Central memory CD4-positive, alpha-beta T cell (primary cell): ENCODE measurements at places on chromosomes 2 and 18.

- DNase-seq = no peak
Measured at GRCh38 chr2:9247786-9248185, 41.2 kb downstream of the ASAP2 start.

GRCh38 chr2:204226305-204226880 lies 289.8 kb downstream of the ICOS start:
- DNase-seq = no peak

- DNase-seq = peak; percentile 53
Measured at GRCh38 chr2:42086500-42086953, 38.7 kb downstream of the PKDCC start.

DNA sequence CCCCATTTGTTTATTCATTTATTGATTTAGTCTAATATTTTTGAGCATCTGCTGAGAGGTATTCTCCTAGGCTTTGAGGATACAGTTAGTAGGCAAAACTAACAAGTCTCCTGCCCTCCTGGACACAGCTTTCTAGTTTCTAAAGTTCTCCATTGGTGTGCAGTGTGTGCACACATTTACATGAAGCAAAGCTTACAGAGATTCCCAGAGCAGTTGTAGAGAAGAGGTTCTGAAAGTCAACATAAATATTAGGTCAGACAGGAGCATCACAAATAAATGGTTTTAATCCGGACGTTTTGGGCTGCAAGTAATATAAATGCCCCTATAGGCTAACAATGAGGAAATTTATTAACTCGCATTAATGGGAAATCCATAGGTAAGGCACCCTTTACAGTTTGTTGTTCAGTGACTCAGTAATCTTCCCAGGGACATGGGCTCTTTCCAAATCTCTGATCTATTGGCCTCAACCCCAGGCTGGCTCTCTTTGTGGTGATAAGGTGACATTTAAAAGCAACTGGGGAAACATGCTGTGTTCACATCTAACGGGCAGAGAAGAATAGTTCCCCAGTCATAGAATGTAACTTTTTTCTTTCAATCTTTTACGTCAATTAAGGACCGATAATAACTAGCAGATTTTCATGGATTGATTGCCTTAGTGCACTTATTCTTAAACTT lies 407.2 kb downstream of the PTPRM start:
- DNase-seq = no peak

DNA sequence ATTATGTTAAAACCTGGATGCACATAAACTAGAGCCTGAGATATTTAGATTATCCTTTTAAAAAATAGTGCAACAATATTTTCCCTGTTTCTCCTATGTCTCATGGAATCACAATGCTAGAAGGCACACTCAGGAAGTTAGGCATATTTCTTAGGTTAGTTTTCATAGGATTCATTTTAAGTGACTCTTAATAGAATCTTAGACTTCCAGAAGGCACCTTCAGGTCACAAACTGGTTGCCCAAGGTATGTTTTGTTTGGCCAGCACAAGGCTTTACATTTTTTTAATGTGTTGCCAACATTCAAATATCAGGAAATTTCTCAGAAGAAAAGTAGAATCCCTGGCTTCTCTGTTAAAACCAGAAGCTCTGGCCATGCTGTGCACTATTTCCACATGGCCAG lies 129.3 kb downstream of the LNPK start:
- DNase-seq = no peak

DNA sequence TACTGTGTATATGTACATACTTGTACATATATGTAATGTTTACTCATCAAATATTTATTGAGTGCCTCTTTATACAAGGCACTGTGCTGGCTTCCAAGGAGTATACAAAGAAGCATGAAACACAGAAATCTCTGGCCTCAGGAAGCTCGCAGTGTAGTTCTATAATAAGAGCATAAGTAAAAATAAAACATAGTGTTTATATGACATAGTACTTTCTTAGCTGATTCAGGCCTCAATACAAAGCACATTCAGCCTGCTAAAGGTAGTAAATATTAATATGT lies 13.9 kb downstream of the STAMBP start:
- no peak for DNase-seq

DNA sequence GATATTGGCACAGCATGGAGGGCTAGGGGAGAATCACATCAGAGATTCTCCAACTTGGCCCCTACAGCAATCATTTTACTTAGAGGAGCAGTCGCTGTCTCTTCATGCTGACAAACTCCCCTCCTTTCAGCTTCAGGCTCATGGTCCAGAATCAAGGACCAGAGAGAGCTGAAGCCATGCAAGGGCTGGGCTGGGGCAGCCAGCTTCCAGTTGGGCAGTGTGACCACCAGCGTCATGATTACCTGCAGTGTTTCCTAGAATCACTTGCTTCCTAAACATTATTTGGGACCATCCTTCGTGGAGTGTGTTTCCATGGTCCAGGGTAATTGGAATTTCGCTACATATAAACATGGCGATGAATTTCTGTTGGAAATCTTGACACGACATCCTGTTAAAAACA lies 54.4 kb downstream of the CAPN13 start:
- no peak for DNase-seq

DNA sequence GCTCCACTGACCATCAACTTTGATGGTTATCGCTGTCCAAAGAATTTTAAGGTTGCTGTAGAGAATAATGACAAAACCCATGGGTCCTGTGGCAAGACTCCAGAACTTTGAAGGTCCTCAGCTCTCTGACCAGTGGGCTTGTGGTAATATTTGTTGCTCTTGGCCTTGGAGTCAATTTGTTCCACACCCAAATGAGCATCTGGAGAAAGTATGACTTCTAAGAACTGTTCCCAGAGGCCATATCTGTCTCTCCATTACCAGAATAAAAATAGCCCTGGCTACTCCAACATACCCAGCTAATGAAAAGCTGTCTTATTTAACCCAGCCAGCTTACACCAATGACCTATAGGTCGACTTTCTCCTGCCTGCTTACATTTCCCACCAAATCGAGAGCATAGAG lies 466.4 kb downstream of the MEIS1 start:
- no peak for DNase-seq

- peak; percentile 46 for DNase-seq
Measured at GRCh38 chr2:38376346-38377049, 575 bp downstream of the ATL2 start.

DNA sequence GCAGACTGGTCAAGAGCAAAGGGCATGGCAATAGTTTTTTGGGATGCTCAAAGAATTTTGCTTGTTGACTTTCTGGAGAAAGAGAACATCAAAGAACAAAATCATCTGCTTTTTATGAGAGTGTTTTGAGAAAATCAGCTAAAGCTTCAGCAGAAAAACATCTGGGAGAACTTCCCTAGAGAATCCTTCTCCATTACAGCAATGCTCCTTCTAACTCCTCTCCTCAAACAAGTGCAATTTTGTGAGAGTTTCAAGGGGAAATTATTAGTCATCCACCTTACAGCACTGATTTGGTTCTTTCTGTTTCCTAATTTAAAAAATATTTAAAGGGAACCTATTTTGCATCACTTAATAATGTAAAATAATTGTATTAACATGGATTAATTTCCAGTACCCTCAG lies 226.9 kb upstream of the NXPH2 start:
- no peak for DNase-seq

GRCh38 chr2:25161055-25161781 lies 7.2 kb downstream of the POMC start:
- DNase-seq = peak; percentile 42

GRCh38 chr2:177404243-177404642 lies 11.7 kb downstream of the AGPS start:
- DNase-seq = no peak

DNA sequence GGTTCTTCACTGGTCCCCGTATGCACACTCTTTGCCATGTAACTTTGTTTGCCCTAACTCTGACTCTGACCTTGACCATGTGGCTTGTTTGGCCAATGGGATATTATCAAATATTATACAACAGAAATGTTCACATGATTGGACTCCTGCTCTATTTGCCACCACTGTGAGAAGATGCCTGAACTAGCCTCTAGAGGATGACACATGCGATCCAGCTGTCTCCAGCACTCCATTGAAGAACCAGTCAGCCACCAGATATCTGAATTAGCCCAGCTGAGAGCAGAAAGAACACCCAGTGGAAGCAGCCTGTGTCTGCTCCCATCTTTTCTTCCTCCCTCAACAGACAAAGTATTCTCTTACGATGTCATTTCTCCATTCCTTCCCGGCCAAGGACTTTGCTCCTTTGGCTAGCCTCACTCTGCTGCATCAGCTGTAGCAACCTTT lies 412.1 kb downstream of the IRS1 start:
- no peak for DNase-seq

DNA sequence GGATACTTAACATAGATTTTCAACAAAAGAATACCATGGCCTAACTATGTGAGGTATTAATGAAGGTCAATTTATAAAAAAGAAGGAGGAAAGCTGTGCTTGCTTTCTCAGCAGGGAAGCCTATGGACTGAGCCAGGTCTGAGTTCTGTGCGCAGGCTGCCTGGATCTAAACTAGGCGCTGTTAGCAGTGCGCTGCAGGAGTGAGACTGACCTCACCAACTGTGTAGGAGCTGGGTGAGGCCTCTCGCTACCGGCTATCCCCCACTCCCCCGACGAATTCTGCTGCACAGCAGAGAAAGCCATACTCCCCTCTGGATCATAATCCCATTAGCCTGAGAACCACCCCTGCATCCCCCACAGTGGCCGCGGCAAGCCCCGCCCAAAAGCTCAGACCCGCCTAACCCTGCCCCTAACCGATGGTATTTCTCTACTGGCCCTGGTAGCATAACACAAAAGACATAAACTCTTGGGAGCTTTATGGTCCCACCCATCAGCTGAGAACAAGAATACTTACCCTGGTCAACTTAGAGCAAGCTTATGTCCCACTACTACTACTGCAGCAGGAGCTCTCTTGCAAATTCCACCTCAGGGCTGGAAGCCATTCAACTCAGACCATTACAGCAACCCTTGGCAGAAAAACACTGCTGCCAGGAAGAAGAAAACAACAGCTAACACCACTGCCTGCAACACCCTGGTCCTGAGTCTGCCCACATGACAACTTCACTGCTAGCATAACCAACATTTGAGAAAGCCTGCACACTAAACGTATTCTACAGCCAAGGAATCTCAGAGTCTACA lies 28.0 kb downstream of the SULT1C2 start:
- no peak for DNase-seq

- DNase-seq = no peak
Measured at GRCh38 chr18:35641916-35642315, 60.4 kb downstream of the GALNT1 start.

DNA sequence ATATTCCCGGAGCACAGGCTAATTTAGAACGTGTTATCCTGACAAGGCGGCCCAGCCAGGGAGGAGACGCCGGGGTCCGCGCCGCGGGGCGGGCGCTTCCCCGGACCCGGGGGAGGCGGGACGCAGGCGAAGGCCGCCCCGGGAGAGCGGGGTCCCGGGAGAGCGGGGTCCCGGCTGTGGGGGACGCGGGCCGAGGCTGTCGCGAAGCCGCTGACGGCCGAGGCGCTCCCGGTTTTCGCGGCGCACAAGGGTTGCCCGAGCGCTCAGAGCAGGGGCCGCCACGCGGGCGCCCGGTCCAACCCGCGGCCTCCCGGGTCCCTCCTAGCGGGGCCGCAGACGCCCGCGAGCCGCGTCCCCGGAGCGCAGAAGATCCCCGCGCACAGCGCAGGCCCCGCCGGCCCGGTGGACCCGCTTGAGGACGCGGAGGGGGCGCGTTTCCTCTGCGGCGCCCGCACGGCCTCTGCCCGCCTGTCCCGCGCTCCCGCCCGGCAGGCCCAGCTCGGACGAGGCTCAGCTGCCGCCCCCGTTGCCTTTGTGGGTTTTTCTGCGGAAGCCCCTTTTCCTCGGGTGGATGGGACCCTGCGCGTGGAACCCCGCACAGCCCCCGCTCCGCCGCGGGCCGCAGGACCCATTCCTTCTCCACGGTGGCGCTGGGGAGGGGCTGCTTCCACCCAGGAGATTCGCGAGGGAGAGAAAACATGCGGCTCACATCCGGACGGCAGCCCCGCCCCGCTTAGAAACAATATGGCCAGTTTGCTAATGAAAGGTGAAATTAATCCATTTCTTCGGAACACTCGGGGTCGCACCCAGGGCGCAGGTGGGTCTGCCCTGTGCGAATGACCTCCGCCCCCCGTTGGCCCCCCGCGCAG lies 9.6 kb upstream of the KCNG2 start:
- no peak for DNase-seq

GRCh38 chr18:10319914-10320600 lies 134.4 kb upstream of the APCDD1 start:
- DNase-seq = no peak

DNA sequence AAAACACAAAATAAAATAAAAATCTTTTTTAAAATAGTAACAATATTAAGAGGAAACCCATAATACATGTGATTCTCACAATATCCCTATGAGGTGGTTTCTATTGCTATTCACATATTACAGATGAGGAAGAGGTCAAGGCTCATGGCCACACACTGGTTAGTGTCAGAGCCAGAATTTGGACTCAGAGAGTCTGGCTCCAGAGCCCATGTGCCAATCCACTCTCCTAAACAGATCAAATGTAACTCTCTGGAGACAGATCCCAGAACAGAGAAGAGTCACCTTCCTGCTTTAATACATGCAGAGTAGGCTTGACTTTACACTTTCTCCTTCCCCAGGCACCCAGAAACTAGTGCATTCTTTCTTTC lies 10.1 kb upstream of the SLC11A1 start:
- no peak for DNase-seq

GRCh38 chr2:173719471-173719870 lies 245.7 kb downstream of the SP3 start:
- no peak for DNase-seq

- no peak for DNase-seq
Measured at GRCh38 chr2:15066138-15066537, 433.6 kb downstream of the LRATD1 start.

DNA sequence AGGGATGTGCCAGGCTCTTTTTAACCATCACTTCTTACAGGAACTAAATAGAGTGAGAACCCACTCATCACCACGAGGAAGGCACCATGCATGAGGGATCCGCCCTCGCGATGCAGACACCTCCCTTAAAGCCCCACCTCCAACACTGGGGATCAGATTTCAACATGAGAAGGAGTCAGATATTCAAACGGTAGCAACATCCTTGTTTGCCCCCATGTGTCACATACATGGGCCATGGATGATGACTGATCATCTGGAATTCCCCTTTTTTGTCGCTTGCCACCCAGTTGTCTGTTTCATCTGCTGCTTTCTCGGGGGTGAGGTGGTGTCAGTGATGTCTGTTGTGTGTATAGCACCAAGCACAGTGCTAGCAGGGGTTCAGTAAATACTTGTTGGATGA lies 57.9 kb downstream of the NCK2 start:
- DNase-seq = peak; percentile 76

GRCh38 chr2:19321946-19322345 lies 36.5 kb downstream of the OSR1 start:
- DNase-seq = no peak

GRCh38 chr2:120470041-120470965 lies 124.4 kb downstream of the INHBB start:
- no peak for DNase-seq

GRCh38 chr18:11784674-11785304 lies 66.4 kb upstream of the CHMP1B start:
- no peak for DNase-seq
